ENCODE measurements at places on chromosomes 5 and 9.

DNA sequence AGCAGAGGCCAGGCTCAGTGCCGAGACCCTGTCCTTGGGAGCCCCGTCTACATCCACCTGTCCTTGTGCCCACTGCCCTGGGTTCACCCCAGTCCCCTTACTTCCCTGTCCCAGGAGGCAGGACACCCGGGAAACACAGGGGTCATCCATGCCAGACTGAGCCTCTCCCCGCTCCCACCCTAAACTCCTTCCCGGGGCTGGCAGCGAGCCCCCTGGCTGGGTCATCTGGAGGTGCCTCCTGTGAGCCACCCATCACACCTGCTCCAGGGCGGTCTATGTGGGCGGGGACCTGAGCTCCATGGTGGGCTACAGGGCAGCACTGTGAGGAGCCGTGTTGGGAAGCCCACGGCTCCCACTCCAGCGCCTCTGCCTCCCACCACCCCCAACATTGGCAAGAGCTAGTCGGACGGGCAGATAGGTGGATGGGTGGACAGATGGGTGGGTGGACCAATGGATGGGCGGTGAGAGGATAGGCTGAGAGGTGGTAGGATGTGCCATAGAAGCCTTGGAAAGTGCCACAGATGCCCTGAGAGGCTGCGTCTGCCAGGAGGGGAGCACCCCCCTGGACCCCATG, 42.5 kb upstream of the RXRA start:
- no peak for DNase-seq

- no peak for DNase-seq
These were observed 29.8 kb upstream of the FBP1 start for GRCh38 chr9:94668928-94669729.

DNA sequence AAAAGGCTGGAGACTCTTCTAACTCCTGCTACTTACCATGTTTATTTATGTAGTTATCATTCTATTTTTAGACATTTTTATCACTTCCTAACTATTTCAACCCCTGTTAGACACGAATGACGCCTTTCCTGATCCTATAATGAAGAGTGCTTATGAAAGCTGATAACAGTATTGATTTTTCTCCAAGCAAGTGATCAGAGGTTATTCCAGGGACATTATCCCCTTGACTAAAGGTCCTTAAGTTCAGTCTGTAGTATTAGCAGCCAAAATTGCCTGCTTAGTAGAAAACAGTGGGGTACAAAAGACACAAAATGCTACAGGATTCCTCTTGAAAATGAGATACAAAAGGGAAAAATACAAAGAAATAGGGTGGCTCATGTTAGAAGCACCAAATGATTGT, 235.6 kb downstream of the DNAH5 start:
- DNase-seq: no peak

- no peak for DNase-seq
These were observed 244.9 kb downstream of the TRIM36 start for GRCh38 chr5:114924769-114925168.

GRCh38 chr9:68454579-68455334, 85.9 kb downstream of the TMEM252 start:
- DNase-seq: no peak

DNA sequence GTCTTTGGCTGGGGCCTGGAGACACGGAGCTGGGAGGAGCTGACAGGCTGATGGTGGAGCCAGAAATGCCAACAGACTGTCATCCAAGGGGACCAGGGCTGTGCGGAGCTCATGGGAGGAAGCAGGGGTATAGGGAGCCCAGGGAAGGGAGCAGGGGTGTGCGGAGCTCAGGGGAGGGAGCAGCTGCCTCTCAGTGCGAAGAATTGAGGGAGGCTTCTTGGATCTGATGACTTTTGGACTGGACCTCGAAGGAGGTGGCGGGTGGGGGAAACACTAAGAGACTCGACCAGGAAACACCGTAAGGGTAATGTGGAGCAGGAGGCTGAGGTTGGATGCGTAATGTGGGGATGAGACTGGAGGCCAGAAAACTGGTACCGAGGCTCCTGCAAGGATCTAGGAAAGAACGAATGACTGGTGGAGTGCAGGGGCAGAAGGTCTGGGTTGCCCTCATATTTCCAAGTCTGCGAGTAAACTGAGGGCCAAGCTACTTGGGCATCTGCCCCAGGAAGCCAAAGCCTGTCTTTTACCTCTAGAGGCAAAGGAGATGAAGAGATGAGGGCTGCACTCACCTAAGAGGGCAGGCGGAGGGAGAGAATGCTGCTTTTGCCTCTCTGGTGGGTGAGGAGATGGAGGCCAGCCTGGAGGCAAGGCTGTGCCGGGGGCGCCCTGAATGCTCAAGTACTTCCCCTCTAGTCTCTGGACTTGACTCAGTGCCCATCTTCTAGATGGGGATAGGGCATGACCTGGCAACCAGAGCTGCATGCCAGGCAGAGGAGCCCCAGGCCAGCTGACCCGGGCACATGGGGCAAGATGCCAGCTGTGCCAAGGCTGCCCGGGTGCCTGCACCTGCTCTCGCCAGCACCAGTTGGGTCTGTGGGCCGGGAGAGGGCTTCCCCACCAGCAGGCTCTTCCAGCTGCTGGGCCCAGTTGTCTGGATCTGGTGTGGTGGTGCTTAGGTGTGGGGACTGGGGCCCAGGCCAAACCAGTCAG, 2.3 kb downstream of the PTGS1 start:
- no peak for DNase-seq

DNA sequence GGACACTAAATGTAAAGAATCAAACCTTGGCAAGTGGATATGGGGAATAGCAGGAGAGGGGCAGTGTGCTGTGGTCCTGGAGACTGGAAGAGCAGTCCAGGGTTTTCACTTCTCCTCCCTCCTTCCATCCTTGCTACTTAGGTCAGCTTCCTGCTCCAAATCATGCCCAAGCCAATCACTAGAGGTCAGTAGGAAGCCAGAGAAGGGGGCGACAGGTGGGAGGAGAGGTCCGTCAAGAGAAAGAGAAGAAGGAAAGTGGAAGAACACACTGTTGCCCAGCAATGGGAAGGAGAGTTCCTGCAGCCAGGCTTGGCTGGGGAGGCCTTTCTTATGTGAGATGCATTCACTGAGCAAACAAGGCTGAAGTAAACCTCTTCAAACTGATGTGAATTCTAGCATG, 289.6 kb downstream of the DTWD2 start:
- DNase-seq: no peak

DNA sequence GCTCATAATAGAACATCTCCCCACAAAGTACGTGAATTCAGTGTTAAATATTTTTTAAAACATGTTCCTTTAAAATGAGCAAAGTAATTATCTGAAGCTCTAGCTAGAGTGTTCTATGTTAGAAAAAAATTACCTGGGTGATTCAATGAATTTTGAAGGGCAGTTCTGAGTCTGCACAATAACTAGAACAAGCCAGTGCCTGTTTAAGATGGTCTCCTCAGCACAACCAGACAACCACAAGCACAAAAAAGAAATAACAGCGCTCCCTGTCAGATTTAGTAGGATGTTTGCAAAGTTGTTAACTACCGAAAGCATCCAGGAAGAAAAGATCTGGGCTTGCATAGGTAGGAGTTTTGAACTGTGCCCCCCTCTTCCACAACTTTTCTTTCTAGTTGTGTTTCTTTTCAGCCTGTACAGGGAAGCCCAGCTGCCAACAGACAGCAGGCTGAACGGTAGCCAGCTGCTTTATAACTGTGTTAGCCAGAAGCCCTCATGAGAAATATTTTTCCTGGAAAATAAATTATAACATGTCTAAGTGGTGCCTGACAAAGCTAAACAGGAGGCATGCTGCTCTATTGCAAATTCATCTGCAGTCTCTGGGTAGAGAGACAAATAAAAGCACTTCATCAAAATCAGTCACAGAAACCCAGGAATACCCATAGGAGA, 1026.9 kb downstream of the MAT2B start:
- DNase-seq: no peak

- DNase-seq: no peak
These were observed 599.0 kb downstream of the CSNK1G3 start for GRCh38 chr5:124110942-124111341.

DNA sequence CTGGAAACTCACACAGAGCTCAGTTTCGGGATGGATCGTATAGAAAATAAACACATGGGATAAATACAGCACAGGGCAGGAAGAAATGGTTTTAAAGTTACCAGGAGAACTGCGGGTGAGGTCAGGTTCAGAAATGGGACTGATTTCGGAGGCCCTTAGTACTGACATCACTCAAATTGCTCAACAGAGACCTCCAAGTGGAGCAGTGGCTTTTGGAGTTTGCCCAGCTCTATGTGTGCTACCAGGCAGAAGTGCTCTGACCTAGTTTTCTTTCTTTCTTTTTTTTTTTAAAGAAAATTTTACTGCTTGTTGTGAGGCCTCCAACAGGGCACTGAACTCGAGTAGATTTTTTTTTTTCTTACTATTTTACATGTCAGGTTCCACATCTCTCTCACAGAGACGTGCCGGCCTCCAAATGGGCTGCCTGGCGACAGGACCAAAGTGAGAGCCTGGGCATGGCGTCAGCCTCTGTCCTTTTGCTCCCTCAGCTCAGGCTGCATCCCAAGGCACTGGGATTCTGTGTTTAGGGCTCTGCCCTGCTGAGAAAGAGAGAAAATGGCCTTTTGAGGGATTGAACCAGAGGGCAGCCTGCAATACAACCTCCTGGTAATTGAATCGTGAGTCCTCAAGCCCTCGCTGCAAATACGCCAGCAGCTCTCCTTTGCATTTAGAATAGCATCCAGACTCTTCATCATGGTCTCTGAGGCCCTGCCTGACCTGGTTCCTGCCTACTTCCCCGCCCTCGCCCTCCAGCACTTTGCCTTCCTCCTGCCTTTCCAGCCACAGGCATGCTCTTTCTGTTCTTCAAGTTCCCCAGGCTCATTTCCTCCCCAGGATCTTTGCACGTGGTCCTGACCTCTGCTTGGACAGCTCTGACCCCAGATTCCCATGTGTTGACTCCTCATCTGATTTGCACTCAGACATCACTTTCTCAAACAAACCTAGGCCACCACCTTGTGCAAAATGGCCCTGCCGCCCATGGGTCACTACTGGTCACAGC, 173.5 kb downstream of the FGF1 start:
- DNase-seq: no peak
